ENCODE measurements at places on chromosomes 4 and X.

DNA sequence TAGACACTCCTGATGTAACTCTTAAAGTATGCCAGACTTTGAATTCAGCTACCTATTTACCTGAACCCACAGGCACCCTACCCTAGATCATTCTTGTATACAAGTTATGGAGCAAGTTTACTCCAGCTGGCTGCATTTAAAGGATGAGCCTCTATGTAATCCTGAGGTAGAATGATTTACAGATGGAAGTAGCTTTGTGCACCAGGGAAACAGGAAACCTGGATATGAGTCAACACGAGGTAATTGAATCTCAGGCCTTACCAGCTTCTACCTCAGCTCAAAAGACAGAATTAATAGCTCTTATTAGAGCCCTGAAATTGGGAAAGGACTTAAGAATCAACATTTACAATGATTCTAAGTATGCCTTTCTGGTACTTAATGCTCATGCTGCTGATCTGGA, 119.8 kb downstream of the AGTR2 start:
- no peak for DNase-seq

DNA sequence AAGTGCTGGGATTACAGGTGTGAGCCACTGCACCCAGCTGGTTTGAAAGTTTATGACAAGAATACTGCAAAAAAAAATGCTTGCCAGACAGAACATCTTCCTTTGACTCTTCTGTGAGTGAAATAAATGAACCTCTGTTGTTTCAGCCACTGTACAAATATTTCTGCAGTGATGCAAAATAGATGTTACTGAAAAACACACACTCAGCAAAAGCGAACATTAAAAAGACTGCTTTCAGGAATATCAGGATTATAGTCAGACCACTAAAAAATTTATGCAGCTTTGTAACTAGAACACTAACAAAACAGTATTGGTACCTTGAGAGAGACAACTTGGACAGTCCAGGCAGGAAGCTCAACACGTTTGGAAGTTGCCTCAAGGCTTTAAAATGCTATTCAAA, 16.9 kb upstream of the SEPSECS start:
- no peak for DNase-seq

DNA sequence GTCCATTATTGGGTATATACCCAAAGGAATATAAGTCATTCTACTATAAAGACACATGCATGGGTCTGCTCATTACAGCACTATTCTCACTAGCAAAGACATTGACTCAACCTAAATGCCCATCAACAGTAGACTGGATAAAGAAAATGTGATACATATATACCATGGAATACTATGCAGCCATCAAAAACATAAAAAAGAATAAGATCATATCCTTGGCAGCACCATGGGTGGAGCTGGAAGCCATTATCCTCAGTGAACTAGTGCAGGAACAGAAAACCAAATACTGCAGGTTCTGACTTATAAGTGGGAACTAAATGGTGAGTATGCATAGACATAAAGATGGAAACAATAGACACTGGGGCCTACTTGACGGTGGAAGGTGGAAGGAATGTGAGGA, 2.3 kb upstream of the APOOL start:
- DNase-seq = no peak

GRCh38 chr4:152684007-152684406, 4.2 kb upstream of the TMEM154 start:
- DNase-seq = no peak

Measured in dermis microvascular lymphatic vessel endothelial cell (primary cell).